Brain (organoid and tissue), 16 donors: ENCODE measurements at places on chromosomes 6 and 20.

DNA sequence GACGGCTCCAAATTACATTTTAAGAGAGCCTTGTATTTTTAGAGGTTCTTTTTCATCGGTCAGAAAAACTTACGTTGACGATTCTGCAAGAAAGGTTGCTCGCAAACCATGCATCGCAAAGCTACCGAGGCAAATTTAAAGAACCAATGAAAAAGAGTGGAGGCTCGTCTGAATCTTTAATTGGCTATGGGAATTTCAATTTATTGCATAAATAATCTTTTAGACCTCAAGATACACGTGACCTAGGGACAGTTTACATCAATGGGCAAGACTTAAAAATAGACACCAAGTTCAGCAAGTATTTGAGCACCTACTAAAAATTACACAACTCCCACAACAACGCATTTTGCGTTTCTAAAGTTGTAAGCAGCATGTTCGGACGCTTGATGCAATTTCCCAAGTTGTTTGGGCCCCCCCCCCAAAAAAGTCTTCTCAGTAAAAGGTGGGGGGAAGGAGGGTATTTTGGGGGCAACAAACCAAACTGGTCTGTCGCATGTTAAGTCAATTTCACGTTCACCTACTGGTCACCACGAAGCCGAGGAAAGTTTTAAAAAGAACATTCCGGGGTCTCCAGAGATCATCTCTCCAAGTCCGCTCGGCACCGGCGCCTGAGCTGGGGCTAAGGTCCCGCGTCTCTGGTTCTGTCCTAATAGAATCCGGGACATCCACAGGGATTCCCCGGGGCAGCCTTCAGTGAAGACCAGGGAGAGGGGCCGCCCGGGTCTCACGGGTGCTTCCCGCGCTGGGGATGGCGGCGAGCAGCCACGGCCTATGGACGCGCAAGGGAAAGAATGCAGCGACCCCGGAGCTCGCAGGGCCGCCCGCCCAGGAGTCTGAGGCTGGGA is 851 bp downstream of the SNX5 start:
- peak; percentile 15 for DNase-seq

GRCh38 chr6:41667195-41667594 is 28.9 kb downstream of the MDFI start:
- DNase-seq, result no peak

- no peak for DNase-seq
Observed at GRCh38 chr6:38524436-38525145, 115.1 kb downstream of the BTBD9 start.

DNA sequence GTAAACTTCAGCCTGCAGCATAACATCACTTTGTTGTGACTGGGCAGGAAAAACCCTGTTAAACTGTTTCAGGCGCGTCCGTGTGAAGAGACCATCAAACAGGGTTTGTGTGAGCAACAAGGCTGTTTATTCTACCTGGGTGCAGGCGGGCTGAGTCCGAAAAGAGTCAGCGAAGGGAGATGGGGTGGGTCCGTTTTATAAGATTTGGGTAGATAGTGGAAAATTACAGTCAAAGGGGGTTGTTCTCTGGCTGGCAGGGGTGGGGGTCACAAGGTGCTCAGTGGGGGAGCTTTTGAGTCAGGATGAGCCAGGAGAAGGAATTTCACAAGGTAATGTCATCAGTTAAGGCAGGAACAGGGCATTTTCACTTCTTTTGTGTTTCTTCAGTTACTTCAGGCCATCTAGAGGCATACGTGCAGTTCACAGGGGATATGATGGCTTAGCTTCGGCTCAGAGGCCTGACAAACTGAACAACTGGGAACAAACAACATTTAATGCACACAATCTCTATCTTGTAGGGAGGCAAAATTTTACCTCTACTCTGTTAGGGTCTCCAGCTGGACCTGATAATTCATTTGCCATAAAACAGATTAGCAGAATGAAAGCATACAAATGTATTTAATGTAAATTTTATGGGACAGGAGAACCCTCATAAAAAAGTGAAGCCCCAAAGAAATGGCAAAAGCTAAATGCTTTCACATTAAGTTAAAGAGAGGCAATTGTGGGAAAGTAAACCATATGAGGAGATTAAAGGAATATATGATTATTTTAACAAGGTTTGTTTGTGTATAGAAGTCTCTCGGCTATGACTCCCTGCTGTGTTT is 58.3 kb upstream of the HFE start:
- no peak for DNase-seq

GRCh38 chr6:14873101-14873500 is 372.8 kb upstream of the JARID2 start:
- DNase-seq, result no peak

DNA sequence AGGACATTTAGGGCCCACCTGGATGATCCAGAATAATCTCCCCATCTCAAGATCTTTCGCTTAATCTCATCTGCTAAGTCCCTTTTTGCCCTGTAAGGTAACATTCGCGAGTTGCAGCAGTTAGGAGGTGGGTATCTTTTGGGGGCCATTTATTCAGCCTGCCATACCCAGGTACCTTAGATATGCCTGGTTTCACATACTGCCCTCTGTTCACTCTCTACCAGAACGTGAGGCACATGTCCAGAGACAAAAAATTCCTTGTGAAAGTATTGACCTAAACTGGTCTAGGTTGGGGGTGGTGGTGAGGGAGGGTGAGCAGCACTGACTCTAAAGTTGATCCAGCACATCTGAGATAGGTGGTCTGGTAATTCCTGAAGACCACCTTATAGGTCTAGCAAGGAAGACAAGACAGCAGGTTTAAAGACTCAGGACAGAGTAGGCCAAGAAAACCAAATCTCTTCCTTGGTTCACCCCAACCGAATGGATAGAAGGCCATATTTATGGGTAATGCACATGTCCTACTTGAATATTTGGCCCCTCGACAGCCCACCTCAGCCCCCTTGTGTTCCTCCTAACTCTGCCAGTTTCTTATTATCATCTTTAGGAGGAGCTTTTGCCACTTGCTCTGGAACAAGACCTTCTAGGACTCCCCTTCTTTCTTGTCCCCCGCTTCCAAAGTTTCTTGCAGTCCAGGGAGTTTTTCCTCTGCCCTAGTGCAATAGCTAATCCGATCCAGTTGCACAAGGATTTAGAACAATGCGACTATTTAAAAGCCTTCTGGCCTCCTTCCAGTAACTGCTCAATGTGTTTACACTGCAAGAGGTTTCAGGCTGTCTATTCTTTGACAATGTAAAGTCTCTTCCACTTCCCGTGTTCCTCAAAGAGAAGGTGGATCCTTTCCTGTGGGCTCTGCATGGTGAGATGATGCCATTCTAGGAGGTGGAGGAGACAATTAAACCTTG is 213.0 kb upstream of the LAMP5 start:
- DNase-seq, result peak; percentile 58

GRCh38 chr6:53672237-53672636 is 6.7 kb upstream of the KLHL31 start:
- no peak for DNase-seq

- peak; percentile 10 for DNase-seq
Observed at GRCh38 chr20:36744764-36745191, 1.1 kb downstream of the NDRG3 start.

DNA sequence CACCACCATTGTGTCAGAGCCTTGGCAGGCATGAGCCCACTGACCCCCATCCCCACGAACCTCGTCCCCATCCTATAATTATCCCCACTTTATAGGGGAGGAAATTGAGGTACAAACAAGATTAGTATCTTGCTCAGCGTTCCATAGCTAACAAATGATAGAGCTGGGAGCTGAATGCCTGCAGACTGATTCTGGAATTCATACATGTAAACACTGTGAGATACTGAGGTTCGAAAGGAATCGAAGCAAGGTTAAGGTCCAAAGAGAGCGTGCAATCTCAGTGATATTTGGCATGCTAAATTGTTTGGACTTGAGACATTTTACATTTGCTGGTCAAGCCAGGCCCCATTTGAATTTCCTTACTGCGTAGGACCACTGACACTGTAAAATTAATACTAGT is 746.6 kb downstream of the COL12A1 start:
- no peak for DNase-seq

GRCh38 chr6:88952065-88952704 is 11.2 kb downstream of the RNGTT start:
- no peak for DNase-seq

DNA sequence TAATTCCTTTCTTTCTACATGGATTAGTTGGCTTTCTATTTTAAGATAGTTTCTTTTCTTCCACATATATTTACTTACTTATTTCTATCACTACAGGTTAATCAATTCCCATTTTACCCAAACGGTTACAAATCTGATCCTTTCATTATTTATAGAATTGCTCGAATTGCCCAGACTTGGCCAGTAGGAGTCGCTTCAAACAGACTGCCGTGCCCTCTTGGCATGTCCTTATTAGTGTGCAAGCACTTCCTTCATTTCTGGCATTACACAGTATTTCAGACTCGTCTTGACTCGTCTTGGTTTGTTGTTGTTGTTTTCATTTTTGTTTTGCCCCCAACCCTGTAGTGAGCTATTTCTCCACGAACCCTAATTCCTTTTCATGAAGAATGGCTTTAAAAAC is 74.6 kb downstream of the SAMD3 start:
- DNase-seq, result no peak

DNA sequence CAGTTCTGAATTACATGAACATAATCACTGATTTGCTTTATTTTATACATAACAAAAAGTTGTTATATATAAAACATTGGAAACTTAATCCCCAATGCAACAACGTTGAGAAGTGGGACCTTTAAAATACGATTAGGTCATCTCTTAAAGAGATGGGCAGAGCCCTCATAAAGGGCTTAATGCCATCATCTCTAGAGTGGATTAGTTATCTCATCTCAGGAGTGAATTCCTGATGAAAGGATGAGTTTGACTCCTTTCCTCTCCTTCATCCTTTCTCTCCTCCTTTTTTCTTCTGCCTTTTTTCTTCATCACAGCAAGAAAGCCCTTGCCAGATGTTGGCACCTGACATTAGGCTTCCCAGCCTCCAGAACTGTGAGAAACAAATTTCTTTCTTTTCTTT is 13.9 kb downstream of the HLA-DOA start:
- DNase-seq, result no peak

GRCh38 chr6:144928847-144929246 is 643.7 kb downstream of the UTRN start:
- no peak for DNase-seq

DNA sequence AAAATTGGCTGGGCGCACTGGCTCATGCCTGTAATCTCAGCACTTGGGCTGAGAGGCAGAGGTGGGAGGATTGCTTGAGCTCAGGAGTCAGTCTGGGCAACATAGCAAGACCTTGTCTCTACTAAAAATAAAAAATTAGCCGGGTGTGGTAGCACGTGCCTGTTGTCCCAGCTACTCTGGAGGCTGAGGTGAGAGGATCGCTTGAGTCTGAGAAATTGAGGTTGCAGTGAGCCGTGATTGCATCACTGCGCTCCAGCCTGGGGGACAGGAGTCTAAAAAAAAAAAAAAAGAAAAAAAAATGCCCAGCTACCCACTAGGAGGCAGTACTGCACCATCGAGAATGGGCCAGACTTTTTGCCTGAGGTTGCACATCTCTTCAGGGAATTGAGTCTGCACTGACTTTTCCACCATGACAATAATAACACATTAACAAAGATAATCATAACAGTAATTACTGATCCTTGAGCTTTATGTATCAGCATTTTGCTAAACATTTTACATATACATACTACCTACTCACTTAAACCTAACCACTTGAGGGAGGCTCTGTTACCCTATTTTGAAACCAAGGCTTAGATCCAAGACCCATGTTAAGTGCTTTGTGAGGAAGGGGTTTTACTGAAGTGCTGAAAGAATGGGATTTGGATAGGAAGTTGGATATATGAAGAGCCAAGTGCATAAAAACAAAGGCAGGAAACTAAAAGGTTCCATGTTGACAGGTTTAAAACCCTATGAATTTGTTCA is 21.0 kb downstream of the SRSF3 start:
- DNase-seq, result peak; percentile 36

GRCh38 chr6:167934426-167934864 is 63.0 kb upstream of the KIF25 start:
- DNase-seq, result no peak

DNA sequence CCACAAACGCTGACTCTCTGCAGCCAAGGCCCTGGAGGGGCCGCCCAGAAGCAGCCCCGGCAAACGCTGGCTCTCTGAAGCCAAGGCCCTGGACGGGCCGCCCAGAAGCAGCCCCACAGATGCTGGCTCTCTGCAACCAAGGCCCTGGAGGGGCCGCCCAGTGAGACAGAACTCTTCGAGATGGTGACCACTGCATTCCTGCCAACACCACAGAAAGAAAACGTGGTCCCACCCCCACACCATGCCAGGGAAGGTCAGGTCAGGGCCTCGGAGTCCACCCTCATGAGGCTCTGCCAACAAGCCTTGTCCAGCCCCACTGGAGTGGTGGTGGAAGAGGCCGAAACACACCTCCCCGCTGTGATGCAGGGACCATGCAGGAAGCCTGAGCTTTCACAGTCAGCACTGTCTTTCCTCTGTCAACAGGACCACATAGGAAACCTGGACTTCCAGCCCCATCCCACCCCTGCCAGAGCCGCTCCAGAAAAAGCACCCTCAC is 97.5 kb downstream of the DLL1 start:
- no peak for DNase-seq

DNA sequence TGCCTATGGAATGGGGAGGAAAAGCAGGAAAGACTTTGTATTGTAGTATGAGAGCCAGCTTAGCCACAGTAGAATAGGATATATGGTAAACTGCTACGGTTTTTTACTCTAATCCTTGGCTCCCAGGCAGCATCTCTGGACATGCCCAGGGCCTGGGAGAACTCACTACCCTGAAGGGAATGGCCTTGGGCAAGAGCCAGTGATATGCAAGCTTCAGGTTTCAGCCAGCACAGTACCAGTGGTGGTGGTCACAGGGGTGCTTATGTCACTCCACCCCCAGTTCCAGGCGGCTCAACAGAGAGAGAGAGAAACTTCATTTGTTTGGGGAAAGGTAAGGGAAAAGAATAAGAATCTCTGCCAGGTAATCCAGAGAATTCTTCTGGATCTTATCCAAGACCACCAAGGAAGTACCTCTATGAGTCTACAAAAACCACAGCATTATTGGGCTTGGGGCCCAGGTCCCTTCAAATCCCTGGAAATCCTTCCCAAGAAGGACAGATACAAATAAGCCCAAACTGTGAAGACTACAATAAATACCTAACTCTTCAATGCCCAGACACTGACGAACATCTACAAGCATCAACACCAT is 121.2 kb downstream of the THBS2 start:
- DNase-seq, result no peak

- DNase-seq, result no peak
Observed at GRCh38 chr6:90448836-90449235, 138.0 kb downstream of the MAP3K7 start.

DNA sequence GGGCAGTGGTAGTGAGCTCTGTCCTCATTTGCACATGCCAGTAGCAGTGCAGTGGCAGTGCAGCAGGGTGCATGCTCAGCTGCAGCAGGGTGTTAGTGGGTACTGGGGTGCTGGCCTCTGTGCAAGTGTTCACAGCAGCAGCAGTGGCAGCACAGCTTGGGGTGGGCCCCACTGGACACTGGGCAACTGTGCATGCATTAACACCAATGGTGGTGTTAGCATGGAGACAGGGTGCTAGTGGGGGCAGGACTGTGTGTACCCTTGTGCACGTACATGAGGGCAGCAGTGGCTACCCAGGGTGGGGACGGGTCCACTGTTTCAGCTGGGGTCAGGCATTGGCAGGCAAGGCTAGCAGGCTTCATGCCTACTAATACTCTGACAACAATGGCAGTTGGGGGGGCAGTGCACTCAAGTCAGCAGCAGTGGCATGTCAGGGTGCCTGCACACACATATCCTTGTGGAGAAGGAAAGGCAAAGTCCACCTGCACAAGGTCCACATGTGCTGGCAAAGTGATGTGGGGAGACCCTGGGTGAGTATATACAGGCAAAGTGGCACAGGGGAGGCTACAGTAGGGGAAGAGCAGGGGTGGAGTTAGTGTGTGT is 60.2 kb downstream of the UNC5CL start:
- no peak for DNase-seq

- no peak for DNase-seq
Observed at GRCh38 chr6:11218538-11219399, 13.7 kb downstream of the NEDD9 start.
